ENCODE measurements at places on chromosomes 7 and 10. TPM values are rescaled to one million over a fixed set of nuclear protein-coding genes. Genes with fewer than 3 reads are reported as not detected.

DNA sequence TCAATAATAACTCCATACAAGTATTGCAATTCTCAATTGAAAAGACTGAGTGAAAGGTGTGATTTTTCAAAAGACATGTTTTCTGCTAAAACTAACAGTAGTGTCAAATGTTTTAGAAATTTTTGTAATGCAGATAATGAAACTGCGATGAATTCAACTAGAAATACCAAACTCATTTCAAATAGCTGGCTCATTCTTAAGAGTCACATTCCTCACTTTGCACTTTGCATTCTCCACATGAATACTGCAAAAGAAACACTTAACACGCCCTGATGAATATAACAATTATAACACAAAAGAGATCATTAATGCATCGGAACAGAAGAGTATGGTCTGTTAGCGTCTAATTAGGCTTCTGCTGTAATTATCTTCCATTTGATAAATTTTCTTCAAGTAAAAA is 15.5 kb upstream of the TSPAN12 start:
- DNase-seq, result no peak

DNA sequence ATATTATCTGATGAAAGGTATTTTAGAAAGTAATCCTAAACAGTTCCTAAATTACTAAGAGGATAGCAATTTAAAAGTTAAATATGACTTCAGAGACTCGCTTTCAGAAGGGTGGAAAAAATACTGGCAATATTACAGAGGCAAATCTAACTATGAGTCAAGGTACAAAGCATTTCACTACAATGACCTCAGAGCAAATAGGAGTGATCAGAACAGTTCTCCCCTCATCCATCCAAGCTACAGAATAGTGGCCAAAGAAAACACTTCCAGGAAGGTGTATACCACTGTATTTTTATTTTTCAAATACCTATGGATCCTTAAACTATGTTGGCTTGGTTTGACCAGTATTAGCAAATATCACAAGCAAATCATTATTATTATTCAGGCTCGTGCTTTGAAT is 112.8 kb upstream of the ODAD2 start:
- DNase-seq, result no peak

DNA sequence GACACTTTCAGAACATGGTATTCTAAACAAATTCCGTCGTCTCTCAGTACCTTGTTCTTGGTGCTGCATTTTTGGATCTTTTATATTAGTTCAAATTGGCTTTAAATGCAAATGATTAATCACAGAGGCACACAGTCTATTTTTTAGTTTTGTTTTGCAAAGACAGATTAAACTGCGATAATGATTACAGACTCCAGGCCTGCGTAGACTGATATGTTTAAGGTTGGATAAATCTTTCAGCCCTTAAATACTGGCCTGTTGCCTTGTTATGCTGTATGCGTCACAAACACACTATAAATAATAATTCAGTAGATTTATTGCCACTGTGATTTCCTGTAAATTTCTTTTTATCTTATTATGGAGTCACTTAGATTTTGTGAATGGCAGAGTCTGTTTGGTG is 19.3 kb downstream of the CACNB2 start:
- DNase-seq, result no peak

Gene EN2
- not detected for total RNA-seq

Gene TMEM229A
- not detected for total RNA-seq

Gene CLRN3
- total RNA-seq, result not detected

Gene CRTAC1
- total RNA-seq, result 3.8 TPM

- DNase-seq, result no peak
These were observed at the start of gene FAM241B for GRCh38 chr10:69629897-69630650. Gene FAM241B, plus strand, starts transcription at chr10:69630247. Its CDS starts 1,497 bp downstream, at chr10:69631744.

Gene PKD2L1
- total RNA-seq, result not detected

Gene SLC29A3
- total RNA-seq, result 0.87 TPM

GRCh38 chr10:122044713-122045112 is 55.8 kb downstream of the TACC2 start:
- no peak for DNase-seq

Gene SSC4D
- not detected for total RNA-seq

Gene CPA4
- 5.3 TPM for total RNA-seq

DNA sequence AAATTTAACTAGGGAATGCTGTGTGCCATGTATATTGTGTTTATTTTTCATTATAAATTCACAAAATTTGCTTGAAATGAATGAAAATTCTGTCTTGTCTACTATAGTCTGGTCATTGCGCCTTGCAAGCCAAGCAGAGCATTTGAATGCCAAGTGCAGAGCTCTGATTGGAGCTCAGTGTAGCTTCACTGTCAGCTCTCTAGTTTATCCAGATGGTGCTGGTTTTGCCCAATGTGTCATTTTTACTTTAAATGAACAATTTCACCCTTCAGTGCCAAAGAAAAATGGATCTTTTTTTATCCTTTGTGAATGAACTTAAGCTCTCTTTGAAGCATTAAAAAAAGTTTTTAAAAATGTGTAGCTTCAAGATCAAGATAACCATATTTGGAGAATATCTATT is 225.6 kb upstream of the CACNA2D1 start:
- no peak for DNase-seq

Gene IDI2
- not detected for total RNA-seq

Gene PAOX
- 16.6 TPM for total RNA-seq

Gene BMPER
- total RNA-seq, result 0.11 TPM

DNA sequence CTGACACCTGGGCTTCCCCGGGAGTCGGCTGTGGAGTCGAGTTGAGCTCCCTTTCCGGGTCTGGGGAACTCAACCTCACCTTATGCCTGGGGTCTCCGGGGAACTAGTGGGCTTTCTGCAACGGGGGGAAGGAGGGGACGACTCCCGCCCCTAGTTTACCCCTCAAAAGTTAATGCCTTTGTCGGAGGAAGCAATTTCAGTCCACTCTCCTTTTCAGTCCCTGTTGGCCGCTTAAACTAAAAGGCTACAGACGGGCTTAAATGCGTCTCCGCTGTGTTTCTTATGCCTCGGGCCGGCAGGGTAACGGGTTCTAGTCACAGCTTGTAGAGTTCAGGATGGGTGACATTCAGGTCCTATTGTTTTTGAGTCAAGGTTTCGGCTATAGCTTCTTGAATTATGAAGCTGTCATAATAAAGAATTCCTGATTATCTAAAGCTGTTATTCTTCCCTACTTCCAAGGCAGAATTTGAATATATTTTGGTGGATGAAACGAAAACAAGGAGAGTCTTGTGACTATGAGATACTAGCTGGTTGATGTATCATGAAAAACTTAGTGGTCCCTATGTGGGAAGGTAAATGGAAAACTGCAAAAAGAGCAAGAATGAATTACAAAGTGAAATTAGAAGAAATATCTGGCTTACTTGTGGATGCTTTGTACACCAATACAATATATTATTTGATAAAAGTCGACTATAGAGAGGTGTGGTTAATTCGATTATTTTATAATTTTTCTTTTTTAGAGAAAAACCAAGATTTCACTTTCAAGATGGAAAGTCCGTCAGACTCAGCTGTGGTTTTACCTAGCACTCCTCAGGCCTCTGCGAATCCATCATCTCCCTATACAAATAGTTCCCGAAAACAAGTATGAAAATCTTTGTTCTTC is 495 bp downstream of the SFR1 start:
- DNase-seq, result no peak

Gene GSTO2
- 18.0 TPM for total RNA-seq

DNA sequence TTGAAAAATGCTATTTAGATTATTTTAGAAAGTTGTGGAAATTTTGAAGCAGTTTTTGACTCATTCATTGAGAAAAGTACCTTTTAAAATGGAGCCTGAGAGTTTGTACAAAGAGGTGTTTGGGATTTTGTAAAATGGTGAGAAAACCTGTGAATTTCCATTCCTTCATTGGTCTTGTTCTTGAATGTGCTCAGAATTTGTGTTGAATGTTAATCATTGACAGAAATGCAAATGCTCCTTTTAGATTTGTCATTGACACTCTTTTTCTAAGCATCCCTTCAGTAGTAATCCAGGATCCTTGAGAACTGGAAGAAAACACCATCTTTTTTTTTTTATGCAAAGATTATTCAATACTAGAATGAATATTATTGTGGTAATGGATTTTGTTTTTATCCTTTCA is 74.8 kb downstream of the LCOR start:
- DNase-seq, result no peak

- no peak for DNase-seq
These were observed 233.9 kb downstream of the PHF14 start for GRCh38 chr7:11207565-11207964.

Gene TWIST1
- total RNA-seq, result 8.0 TPM

DNA sequence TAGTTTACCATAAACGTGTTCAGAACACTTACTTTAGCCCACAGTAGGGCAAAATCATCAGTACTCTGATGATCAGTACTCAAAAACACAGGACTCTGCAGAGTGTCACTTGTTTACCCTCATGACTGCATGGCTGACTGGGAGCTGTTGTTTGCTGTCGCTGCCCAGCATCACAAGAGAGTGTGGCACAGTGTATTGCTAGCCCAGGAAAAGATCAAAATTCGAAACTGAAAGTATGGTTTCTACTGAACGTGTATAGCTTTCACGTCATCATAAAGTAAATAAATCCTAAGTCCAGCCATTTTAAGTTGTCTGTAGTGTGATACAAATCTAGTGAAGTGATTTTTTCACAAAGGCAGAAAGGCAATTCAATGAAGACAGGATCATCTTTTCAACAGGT is 184.6 kb downstream of the RAMP3 start:
- DNase-seq, result no peak

Gene GCC1
- total RNA-seq, result 14.9 TPM

Gene ATG9B
- 17.5 TPM for total RNA-seq

- no peak for DNase-seq
These were observed 2.1 kb upstream of the GIGYF1 start for GRCh38 chr7:100696123-100696521.

- no peak for DNase-seq
These were observed 483 bp downstream of the GDF10 start for GRCh38 chr10:47300429-47300931.

GRCh38 chr7:83267141-83267631 is 104.5 kb upstream of the PCLO start:
- no peak for DNase-seq

GRCh38 chr10:33248638-33249037 is 85.8 kb downstream of the NRP1 start:
- DNase-seq, result no peak

- DNase-seq, result no peak
These were observed 609.6 kb downstream of the KCNMA1 start for GRCh38 chr10:77028042-77028441.

- DNase-seq, result no peak
These were observed 18.5 kb downstream of the RAMP3 start for GRCh38 chr7:45176091-45176490.

DNA sequence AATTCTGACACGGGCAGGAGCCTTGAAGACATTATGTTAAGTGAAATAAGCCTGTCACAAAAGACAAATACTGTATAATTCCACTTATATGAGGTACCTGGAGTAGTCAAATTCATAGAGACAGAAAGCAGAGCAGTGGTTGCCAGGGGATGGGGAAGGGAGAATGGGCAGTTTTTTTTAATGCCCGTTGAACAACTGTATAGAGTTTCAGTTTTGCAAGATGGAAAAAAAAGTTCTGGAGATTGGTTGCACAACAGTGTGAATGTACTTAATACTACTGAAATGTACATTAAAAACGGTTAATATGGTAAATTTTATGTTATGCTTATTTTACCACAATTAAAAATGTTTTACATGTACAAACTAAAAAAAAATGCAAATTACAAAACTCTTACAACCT is 63.6 kb upstream of the EFCAB10 start:
- DNase-seq, result no peak

DNA sequence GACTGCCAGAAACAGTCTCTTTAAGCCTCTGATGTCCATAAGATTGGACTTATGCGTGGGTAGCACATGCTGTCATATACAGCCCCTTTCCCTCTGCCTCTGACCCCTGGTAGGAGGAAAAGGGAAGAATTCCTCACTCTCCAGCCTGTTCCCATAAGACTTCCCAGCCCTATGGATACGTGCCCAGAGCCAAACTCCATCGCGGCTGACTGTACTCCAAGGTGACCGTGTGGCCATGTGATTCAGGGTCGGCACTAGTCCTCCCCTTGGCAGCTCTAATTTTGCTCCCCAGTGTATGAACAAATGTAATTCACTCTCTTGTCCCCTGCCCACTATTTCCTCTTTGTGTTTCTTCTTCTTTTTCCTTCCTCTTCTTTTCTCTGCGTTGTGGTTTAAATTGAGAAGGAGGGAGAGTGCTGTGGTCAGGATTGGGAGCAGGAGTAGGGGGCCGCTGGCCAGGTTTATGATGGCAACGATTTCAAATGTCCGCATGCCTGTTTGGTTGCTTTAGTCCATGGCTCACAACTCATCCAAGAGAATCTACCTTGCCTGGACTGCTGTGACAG is 43.8 kb downstream of the PRLHR start:
- no peak for DNase-seq

Gene CUZD1
- not detected for total RNA-seq

- peak; percentile 46 for DNase-seq
These were observed at the start of gene TSPAN13 for GRCh38 chr7:16753102-16753931. Gene TSPAN13, plus strand, starts transcription at chr7:16753755. Its CDS starts 213 bp downstream, at chr7:16753968.

DNA sequence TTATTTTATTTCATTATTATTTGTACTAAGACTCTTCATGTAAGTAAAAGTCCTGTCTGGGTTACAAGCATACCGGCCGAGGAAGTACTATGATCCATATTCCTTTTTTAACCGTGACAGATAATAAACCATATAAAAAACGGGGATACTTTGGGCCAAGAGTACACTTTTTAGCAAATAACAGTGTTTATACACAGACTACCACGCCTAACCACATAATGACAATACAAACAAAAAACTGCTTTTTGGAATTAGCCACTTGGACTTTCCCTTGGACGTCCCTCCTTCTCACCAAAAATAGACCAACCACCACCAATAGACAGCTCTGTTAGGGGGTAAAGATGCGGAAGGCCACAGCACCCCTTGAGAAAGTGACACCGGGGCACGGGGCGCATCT is 800 bp downstream of the MINDY3 start:
- no peak for DNase-seq

Gene SLC13A4
- total RNA-seq, result 1.7 TPM

DNA sequence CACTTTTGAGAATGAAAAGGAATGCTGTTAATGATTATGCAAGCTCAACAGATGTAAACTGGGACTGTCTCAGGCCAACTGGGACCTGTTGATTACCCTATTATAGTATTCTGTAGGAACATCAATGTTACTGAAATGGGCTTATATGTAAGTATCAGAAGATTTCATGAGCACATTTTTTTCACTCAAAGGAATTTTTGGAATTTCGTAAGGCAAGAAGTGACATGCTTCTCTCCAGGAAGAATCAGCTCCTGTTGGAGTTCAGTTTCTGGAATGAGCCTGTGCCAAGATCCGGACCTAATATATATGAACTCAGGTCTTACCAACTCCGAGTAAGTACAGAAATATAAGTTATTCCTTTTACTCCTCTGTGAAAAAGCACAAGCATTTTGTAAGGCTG is 19.2 kb downstream of the NIPSNAP2 start:
- DNase-seq, result no peak

DNA sequence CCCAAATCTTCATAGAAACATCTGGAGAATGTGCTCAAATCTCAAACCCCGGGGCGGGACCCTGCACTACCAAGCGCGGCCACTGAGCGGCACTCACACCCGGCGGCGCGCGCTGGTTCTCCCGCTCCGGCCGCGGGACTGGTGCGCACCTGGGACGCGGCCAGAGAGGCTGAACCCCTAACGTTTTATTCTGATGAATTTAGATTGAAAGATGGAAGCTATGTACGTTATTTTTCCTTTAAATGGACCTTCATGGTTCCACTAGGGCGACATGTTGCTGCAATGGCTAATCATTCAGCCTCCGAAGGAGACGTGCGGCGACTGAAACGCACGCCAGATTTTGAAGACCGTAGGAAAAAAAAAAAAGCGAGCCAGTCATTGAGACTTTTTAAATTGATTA is 107.0 kb upstream of the INSIG1 start:
- DNase-seq, result no peak
